ENCODE measurements at places on chromosomes 4 and X. TPM values are rescaled to one million over a fixed set of nuclear protein-coding genes. Genes with fewer than 3 reads are reported as not detected.

The F11 gene
- total RNA-seq: not detected

The COL4A5 gene
- 39.7 TPM for total RNA-seq

The TMA16 gene
- 14.7 TPM for total RNA-seq

The MFAP3L gene
- total RNA-seq: 2.8 TPM

The ANXA3 gene
- total RNA-seq: 0.83 TPM

The CFP gene
- total RNA-seq: 0.06 TPM

The MAD2L1 gene
- total RNA-seq: 2.2 TPM

The TMPRSS11D gene
- total RNA-seq: not detected

The ADAMTS3 gene
- total RNA-seq: 2.9 TPM

The VSIG4 gene
- not detected for total RNA-seq

The LRCH2 gene
- 2.0 TPM for total RNA-seq

The LYAR gene
- 10.7 TPM for total RNA-seq

The CSAG3 gene
- not detected for total RNA-seq

The DGAT2L6 gene
- total RNA-seq: not detected

The MAPK10 gene
- total RNA-seq: 43.7 TPM

The LGI2 gene
- 0.25 TPM for total RNA-seq

The NWD2 gene
- total RNA-seq: not detected

The PCDH10 gene
- 0.05 TPM for total RNA-seq

The CLDN2 gene
- total RNA-seq: not detected

The MND1 gene
- total RNA-seq: 0.50 TPM

The GUCY1A1 gene
- 8.5 TPM for total RNA-seq

The PRR32 gene
- total RNA-seq: not detected

The LUZP4 gene
- total RNA-seq: not detected

The FRMPD3 gene
- total RNA-seq: not detected

The RTL3 gene
- total RNA-seq: not detected

The MED14 gene
- 19.9 TPM for total RNA-seq
